ENCODE measurements at places on chromosomes 7 and 10.

DNA sequence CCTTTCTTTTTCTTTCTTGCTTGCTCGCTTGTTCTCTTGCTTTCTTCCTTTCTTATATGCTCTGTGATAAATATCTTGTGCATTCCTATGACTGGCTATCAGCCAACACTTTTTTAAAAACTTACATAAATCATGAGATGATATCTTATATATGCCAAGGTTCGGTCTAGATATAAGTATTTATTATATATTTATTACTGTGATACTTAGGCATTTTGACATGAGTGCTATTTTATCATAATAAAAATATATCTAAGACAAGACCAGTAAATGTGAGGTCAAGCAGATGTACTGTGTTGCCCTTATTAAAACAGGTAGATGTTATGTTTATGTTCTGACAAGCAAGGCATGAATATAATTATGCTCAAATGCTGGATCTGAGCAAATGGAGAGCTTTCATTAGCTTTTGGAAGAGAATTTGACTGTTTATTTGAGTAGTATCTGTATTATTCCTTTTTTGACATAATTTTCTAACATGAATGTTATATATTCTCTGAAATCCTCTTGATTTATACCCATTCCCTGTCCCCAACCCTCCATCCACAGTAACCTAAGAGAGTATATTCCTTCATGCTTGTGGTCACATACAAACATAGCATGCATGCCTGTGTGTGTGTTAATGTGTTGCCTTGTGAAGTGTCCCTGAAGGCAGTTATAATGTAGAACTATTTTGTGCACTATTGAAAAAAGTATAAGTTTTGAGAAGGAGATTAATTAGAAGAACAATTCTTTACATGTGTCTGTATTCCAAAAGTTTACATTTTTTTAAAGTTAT is 158.0 kb downstream of the HDAC9 start:
- DNase-seq, result no peak

GRCh38 chr7:131482800-131483199 is 73.6 kb downstream of the PODXL start:
- DNase-seq, result no peak

GRCh38 chr10:17454161-17455014 is at the start of gene ST8SIA6:
ST8SIA6 (minus strand) TSS chr10:17454595; CDS start chr10:17454255, 340 bp downstream.
- peak; percentile 26 for DNase-seq

DNA sequence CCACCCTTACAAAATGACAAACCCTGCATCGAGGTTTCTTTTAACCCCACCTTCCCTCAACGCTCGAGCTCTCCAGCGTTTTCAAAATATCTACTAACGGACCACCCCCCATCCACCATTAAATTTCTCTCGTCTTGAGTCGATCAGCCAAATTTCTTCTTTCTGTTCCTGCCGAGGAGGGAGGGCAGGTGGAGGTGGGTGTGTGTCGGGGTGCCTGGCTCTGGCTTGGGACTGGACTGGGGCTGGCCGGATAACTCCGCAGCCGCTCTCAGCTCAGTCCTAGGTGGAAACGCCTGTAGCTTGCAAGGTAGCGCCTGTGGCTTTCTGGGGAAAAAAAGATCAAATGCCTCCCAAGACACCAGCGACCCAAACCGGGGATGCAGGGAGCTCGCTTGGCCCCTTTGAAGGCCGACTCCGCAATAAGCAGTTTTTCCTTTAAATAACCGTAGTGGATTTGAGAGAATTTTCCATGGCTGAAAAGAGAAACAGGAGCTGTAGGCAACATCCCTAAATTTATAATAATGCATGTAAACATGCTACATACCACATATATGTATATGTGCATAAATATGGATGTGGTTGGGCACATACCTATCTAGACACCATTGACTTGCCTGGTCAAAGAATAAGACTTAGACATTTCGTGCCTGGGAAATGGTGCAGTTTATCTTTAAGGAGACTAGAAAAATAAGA is 1.9 kb upstream of the TMEM178B start:
- no peak for DNase-seq

- no peak for DNase-seq
Observed at GRCh38 chr10:86258941-86259340, 107.7 kb downstream of the GRID1 start.

- no peak for DNase-seq
Observed at GRCh38 chr7:66697449-66698438, 42.8 kb upstream of the RABGEF1 start.

GRCh38 chr10:108812296-108812695 is 1111.0 kb downstream of the XPNPEP1 start:
- DNase-seq, result no peak

DNA sequence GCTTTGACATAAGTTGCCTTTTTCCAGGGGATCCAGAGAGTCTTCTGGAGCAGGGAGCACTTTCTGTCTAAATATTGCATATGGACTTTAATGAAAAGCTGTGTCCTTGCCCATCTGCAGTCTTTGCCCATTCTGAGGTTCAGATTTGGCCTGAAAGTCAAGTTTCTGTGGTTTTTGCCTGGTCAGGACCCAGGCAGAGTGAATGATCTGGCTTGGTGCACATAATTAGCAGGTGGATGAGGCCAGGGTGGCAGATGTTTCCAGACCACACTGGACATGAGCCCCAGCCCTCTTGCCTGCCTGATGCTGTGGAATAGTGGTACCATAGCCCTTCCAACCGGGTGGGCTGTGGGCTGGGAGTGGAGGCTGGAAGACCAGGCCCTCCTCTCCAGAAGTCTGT is 11.0 kb downstream of the HECW1 start:
- no peak for DNase-seq

DNA sequence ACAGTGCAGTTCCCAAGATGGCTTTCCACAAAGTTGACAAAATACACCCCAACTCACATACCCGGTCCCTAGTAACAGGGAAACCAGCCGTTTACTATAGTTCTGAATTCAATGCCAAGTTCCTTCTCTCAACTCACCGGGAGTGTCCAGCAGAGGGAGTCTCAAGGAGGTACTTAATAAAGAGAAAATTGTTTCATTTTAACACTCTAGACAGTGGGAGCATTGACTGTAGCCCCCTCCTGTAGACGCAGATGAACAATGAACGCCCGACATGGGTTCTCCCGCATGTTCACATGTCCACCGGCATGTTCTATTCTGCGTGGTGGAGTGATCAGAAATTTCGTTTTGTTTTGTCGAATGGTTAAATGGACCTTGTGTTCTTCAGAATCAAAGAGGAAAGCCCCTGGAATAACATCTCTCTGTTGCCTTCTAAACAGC is 1.9 kb downstream of the HIPK2 start:
- peak; percentile 55 for DNase-seq

DNA sequence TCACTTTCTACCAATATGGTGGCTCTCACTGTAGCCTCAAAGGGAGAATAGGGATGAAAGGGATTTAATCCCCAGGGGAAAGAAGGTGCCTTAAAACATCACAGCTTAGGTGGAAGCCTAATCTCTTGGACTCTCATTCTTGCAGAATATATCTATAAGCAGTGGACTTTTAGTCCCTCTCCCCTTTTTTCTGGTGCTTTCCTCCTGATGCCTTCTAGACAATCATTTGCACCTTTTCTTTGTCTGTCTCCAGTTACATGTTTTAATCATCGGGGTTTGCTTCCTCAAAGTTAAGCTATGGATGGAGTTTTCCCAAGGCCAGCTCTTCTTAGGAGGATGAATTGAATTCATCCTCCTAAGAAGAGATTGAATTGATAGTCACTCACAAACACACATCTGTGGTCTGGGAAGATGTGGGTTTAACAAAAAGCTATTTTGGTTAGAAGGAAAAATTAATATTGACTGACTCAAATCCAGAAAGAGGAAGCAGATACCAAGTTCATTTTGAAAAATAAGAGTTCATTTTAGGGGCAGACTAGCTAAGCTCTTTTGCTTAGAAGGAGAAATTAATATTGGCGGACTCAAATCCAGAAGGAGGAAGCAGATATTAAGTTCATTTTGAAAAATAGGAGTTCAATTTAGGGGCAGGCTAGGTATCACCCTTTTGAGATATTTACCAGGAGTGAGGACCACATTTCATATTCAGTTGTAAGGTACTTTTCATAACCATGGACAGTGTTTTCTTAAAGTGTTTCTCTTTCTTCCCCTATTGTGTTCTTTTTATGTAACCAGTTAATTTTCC is 35.2 kb upstream of the PLEKHS1 start:
- no peak for DNase-seq

- DNase-seq, result no peak
Observed at GRCh38 chr10:690372-691161, 1.1 kb upstream of the DIP2C start.

- peak; percentile 45 for DNase-seq
Observed at GRCh38 chr7:151518105-151518946, 1.4 kb downstream of the RHEB start.

DNA sequence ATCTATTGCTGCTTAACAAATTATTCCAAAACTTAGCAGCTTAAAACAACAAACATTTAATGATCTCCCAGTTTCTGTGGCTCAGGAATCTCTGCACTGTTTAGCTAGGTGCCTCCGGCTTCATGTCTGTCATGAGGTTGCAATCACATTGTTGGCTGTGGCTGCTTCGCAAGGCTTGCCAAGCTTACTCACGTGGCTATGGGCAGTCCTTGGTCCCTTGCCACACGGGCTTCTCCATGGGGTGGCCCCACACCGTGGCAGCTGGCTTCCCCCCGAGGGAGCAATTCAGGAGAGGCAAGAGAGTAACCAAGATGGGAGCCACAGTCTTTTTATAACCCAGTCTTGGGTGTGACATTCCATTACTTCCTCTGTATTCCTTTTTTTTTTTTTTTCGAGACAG is 67.4 kb downstream of the NEURL1 start:
- no peak for DNase-seq

DNA sequence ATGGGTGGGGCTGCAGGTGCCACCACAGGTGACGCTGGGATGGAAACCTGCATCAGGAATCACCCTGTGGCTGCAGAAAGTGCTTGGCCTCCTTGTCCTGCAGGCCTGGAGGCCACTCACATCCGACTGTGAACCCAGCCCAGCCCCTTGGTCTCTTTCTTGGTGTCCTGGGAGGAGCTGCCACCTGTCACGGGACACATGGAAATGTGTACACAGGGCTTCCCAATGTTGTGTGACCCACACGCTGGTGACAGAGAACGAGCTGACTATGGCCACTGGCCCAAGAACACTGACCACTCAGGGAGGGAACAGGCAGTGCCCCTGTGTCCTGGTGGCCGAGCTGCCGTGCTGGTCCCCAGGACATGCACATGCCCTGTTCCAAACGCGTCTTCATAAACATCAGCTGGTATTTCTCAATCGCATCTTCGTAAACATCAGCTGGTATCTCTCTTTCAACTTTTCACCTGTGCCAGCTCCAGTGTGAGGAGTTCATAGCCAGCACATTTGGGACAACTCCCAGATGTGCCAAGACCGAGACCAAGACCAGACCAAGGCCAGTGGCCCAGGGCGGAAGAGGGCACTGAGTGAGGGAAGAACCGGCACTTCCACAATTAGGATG is 57.9 kb upstream of the INPP5A start:
- no peak for DNase-seq

DNA sequence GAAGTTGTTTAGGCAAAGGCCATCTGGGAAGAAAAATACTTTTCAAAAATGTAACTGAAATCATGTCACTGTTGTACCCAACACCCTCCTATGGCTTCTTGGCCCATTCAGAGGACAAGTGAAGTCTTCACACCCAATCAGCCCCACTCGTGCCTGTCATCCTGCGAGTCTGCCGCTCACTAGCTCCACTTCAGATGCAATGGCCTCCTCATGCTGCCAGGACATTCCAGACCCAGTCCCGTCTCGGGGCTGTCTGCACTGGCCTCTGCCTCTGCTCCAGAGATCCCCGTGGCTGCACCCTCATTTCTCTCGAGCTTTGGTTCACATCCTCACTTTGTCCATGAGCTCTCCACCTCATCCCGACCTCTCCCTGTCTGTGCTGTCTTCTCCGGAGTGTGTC is 227.1 kb downstream of the KCNMA1 start:
- no peak for DNase-seq

DNA sequence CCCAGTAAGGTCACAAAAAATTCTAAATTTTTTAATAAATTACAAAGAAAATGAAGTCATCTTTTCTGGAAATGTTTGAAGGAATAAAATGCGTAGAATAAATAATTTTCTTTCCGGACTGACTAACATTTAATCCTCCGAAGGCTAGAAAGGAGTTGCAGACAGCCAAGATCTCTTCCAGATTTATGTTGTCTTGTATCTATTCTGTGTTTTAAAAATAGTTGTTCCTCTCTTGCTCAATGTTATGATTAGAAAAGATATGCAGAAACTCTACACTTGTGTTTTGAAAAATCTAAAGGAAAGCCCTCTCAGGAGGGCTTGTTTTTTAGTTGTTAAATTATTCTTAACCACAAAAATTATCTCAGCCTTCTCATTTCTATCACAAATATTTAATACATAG is 70.7 kb downstream of the MACC1 start:
- DNase-seq, result no peak

DNA sequence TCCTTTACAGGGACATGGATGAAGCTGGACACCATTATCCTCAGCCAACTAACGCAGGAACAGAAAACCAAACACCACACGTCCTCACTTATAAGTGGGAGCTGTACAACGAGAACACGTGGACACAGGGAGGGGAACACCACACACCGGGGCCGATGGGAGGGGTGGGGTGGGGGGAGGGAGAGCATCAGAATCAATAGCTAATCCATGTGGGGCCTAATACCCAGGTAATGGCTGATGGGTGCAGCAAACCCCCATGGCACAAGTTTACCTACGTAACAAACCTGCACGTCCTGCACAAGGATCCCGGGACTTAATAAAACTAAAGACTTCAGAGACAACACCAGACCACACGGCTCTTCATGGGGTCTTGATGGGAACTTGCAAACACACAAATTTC is 82.2 kb upstream of the DIP2C start:
- DNase-seq, result no peak

- DNase-seq, result no peak
Observed at GRCh38 chr7:46007990-46008643, 87.0 kb upstream of the IGFBP3 start.

- DNase-seq, result no peak
Observed at GRCh38 chr10:36683421-36683820, 442.0 kb upstream of the ANKRD30A start.

DNA sequence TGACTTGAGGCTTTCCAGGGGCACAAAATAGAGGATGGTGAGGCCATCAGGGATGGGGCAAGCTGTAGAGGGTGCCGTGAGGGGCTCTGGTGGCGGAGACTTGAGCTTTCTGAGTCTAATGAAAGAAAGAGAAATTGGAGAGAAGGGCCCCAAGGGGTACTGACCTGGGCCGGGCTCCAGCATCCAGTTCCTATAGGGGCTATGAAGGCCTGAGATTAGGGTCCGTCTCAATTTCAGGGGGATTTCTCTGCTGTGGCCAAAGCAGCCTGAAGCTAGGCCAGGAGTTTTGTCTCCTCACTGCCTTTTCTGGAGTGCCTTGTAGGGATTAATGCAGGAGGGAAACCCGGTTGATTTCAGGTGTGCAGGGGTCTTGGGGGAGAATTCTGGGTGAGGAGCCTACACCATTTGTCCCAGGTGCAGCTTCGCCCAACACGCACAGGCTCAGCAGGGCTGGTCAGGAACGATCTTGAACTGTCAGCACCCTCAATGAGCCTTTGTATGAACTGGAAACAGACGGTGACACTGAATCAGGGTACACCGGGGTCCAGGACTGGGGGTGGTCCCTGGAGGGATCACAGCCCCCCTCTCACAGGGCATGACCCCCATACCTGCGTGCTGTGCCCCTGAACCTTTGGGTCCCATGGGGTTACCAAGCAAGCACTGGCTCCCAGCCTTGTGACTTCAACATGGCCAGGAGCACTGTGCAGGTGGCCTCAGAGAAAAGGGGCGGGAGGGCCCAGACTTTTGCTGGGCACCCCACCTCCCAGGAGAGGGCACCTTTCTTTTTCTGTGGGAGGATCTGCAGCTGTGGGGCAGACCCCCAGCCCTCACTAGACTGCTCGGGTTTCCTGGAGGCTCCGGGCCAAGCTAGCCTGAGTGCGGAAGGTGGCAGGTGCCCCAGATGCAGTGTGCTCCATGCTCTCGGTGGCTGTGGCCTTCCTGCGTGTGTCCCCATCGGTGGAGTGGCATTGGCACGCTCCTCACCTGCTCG is 122.9 kb upstream of the RET start:
- no peak for DNase-seq

Measured in stimulated activated CD4-positive, alpha-beta T cell treated with anti-CD3 and anti-CD28 coated beads, Interleukin-2, amount 100 ng/mL, for 4 hours (primary cell).